ENCODE measurements at places on chromosomes 1 and 21.

- DNase-seq, result no peak
Observed at GRCh38 chr1:204493145-204493983, 1.2 kb downstream of the PIK3C2B start.

DNA sequence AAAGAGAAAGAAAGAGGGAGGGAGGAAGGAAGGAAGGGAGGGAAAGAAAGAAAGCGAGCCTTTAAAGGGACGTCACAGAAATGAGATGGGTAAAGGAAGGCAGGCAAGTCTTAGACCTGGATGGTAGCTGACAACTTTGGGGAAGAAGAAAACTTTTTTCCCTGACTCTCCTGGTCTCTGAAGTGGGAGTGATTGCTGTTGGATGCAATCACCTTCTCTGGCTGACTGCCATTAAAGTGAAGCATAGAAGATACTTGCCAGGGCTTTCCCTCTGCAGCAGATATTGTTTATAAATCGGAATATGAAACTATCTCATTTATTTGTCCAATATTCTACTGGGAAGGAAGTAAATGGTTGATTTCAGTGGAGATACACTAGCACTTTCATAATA is 27.0 kb downstream of the VCAM1 start:
- no peak for DNase-seq

DNA sequence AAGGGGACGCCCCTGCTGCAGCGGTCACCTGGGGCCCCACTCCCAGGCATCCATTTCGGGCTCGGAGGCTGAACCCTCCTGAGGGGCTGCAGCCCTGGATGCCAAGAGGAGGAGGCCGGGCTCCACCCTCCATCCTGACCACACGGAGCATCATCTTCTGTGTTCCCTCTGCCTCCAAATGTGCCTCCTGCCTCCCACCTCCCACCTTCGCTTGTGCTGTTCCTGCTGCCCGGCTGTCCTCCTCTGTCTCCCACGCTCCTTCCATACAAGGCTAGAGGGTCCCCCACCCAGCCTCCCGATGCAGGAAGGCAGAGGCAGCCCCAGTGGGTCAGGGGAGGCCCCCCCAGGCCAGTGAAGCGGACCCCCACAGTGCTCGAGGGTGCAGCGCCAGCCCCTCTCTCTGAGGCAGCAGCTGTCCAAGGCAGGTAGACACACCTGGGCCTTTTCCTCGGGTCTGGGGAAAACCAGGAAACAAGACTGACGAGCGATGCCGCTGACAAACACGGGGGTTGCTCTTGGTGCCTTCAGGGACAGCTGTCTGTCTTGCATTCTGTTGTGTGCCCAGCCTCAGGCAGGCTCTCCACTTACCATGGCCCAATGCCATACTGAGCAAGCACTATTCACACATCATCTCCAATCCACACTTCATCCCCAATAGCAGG is 16.8 kb upstream of the PLEKHG5 start:
- DNase-seq, result no peak

- no peak for DNase-seq
Observed at GRCh38 chr1:54220004-54220811, 20.2 kb downstream of the MRPL37 start.

DNA sequence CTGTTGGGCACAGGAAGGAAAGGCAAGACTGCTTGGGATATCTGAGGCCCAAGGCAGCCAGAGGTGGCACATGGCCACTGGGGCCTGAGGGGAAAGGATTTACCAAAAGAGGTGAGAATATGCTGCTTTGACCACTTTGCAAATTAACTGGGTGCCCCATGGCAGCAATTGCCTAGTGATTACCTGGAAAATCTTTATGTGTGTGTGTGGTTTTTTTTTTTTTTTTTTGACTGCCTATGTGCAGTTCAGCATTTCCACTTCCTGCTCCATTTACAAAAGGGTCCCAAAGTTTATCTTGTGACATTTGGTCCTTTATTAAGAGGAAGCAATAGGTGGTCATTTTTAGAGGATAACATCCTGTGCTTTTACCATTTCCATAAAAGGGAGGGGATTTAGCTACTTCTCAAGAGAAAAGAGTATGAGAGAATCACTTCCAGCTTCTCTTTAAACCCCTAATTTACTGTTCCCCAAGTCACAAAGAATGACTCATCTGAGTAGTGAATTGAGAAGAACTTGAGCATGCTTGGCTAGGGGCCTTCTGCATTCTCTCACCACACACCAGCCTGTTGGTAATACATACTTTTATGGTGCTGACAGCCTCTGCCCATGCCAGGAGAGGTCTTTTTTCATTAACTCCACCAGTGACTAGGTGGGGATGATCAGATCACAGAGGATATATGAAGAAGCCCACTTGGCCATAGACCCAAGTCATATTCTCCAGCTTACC is 52.1 kb downstream of the SYDE2 start:
- DNase-seq, result no peak

GRCh38 chr1:74766579-74766978 is 33.6 kb downstream of the TYW3 start:
- DNase-seq, result no peak

Data from stimulated activated CD4-positive, alpha-beta T cell treated with anti-CD3 and anti-CD28 coated beads, Interleukin-2, amount 100 ng/mL, for 48 hours (primary cell).